ENCODE measurements at places on chromosomes 4 and X.

GRCh38 chr4:40719008-40719623 lies 30.6 kb upstream of the NSUN7 start:
- DNase-seq: no peak

DNA sequence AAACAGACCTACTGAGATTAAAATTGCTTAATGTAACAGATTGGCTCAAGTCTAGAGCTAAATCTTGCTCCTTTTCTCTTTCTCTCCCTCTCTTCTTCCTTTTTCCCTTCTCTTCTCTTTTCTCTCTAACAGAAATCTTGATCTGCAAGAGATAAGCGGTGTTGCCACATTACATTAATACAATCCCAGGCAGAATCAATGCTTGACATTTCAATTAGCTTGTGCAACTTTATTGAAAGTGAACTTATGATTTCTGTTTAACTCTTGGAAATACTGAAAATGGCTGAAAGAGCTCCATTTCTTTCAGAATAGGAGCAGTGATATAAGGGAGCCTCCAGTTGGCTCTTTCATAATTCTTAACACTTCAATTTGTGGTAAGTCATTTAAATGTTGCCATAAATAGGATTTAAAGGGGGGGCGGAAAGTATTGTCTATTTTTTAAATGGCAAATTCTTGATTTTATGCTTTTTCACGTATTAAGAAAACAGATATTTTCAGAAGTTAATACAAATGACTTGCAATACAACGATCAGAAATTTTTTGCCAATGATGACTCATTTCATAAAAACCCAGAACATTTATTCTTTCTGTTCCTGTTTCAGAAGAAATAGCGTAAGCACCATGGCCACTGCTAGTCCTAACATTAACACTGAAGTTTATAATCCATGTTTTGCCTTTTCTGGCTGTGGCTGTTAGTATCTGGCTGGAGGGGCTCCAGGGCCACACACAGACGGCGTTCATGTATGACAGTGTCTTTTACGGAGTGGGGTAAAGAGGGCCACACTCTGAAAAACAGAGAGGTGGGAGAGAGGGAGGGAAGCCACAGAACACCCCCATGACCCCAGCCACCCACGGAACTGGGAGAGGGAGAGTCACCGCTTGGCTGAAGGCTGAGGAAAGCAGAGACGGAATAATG lies 115.7 kb upstream of the FAT1 start:
- no peak for DNase-seq

- DNase-seq: no peak
These were observed 248.1 kb upstream of the PPARGC1A start for GRCh38 chr4:24137671-24138601.

DNA sequence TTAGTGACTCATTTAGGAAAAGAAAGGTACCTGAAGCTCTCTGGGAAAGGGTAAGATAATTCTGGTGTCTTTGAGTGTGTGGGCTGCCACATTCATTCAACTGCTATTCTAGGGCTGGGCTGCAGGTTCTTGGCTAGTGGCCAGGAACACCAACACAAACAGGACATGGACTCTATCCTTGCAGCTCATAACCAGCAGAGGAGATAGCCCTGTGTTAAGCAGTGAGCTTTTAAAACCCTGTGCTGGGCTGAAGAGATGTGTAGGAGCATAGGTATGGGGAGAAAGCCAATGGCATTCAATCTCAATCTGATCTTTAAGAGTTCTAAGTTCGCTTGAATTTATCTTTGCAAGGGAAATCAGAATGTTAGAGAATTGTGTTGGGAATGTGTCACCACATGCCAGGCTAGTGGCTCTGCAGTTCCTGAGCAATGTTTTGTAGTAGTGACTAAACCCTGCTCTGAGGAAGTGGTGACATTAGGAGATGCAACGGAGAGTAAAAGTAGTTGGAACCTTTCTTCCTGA lies 39.2 kb downstream of the SGMS2 start:
- no peak for DNase-seq

DNA sequence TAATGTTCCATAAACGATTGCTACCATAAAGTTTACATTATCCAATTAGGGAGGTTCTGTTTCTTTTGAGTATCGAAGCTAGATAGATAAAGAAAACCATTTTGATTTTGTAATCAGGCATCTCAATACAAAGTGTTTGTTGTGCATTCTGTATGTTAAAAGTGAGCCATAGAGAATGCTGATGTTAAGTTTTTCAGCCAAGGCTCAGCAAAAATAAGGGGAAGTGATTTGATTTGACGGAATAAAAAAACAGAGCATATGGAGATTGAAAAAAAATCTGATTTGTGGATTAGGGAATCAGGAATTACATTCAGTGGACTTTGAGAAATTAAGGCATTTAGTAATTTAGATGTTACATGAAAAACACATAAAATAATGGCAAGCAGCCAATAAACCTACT lies 314.8 kb downstream of the PPP3CA start:
- DNase-seq: no peak

DNA sequence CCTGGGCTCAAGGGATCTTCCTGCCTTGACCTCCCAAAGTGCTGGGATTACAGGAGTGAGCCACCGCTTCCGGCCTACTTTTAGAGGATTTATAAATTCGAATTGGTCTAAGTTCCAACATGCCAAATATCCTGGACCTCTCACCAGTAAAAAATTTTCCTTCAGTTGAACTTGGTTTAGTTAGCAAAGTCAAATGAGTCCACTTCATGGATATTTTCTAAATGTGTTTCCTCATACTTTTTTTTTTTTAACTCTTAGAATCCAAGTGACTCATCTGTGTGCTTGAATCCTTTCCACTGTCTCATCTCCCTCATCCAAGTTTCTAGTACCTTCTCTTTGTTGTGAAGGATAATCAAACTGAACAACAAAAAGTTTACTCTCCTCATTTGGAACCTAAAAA lies 49.7 kb downstream of the RBM47 start:
- no peak for DNase-seq

DNA sequence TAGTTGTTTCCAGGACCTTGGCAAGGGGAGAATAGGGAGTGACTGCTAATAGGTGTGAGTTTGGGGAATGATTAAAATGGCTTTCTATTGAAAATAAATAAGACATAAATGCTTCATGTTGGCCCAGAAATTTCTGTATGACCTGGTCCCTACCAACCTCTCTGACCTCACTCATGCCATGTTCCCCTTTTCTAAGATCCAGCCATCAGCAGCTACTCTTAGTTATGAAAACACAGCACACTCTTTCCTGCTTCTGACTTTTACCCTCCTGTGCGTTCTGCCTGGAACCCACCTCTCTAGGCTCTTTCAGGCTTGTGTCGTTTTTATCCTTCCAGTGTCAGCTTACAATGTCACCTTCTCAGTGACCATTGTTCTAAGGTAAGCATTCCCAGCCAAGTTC lies 14.8 kb upstream of the CXCL5 start:
- DNase-seq: no peak

DNA sequence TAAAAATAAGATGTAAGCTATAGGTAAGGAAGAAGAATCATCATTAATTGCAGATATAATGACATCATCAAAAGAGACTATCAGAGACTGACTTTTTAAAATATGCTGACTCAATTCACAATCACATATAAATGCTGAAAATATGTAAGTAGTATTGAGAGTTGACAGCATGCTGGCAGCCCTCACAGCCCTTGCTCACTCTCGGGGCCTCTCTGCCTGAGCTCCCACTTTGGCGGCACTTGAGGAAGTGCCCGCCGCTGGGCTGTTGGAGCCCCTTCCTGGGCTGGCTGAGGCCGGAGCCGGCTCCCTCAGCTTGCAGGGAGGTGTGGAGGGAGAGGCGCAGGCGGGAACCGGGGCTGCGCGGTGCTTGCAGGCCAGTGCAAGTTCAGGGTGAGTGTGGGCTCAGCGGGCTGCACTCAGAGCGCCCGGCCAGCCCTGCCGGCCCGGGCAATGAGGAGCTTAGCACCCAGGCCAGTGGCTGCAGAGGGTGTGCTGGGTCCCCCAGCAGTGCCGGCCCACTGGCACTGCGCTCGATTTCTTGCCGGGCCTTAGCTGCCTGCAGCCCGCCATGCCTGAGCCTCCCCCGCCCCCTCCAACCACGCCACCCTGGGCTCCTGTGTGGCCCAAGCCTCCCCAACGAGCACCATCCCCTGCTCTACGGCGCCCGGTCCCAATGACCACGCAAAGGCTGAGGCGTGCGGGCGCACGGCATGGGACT lies 68.9 kb downstream of the RAB28 start:
- no peak for DNase-seq

Measured in stimulated activated CD8-positive, alpha-beta memory T cell treated with anti-CD3 and anti-CD28 coated beads, Interleukin-15, amount 100 ng/mL, for 48 hours (primary cell).